Activated T-cell treated with anti-CD3 and anti-CD28 coated beads, Interleukin-2, amount 50 U/mL, for 4 hours (primary cell): ENCODE measurements at places on chromosomes 4 and X. TPM values are rescaled to one million over a fixed set of nuclear protein-coding genes. Genes with fewer than 3 reads are reported as not detected.

DNA sequence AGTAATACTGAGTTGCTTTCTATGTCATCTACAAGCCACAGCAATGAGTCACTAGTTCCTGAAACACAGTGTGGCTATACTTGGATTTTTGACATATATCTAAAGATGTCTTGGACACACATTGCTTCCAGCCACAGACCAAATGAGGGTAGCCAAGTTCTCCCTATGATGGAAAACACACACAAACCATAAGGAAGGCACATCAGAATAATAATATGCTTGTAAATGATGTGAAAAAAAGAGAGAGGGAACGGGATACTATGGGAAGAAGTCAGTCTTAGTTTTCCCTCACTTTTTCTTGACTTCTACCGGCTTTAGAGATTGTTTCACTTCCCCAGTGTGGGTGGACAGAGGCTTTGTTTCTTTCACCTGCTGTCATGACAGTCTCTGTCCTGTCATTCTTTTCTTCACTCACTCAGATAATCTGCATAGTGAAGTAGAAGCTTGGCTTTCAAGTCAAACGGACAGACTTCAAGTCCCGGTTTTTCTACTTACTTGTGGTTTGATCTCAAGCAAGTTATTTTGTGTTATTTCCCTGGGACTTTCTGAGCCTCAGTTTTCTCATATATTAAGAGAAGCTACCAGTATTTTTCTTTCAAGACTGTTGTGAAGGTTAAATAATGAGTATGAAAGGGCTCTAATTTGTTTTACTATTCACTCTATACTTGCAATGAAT lies 34.7 kb downstream of the P2RY10 start:
- DNase-seq: no peak

DNA sequence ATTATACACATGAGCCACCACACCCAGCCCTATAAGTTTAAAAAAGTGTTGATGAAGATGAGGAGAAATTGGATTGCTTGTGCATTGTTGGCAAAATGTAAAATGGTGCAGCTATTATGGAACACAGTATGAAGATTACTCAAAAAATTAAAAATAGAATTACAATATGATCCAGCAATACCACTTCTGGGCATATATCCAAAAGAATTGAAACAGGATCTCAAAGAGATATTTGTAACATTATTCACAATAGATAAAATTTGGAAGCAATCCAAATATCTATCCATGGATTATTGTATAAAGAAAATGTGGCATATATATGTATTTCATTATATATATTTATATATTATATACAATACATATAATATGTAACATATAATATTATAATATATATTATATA lies 515.6 kb upstream of the GNPDA2 start:
- no peak for DNase-seq

Gene HTN1
- not detected for total RNA-seq

Gene CENPE
- total RNA-seq: 2.6 TPM

GRCh38 chr4:135429528-135429927 lies 1227.9 kb upstream of the PABPC4L start:
- no peak for DNase-seq

Gene PABPC1L2A
- not detected for total RNA-seq
